Endodermal cell (in vitro differentiated cells): ENCODE measurements at places on chromosomes 5 and 9. TPM values are rescaled to one million over a fixed set of nuclear protein-coding genes. Genes with fewer than 3 reads are reported as not detected.

The FGF18 gene
- total RNA-seq, result 0.57 and 0.61 TPM in 2 replicates

The FST gene
- 90.7 and 91.6 TPM in 2 replicates for total RNA-seq

The TAF1L gene
- total RNA-seq, result not detected in 2 replicates

The PTGES gene
- 0.29 and 0.56 TPM in 2 replicates for total RNA-seq

The DDX4 gene
- total RNA-seq, result not detected in 2 replicates

The ANKRD20A1 gene
- total RNA-seq, result 2.7 to 4.3 TPM (median 4.0 TPM) in 3 replicates

GRCh38 chr5:89309268-89309667, 426.3 kb upstream of the MEF2C start:
- H3K27me3 ChIP-seq, result no peaks in the 10 kb centered on the region
- no peak overlapping the region for H3K27ac ChIP-seq
- no peaks in the 10 kb centered on the region for H3K36me3 ChIP-seq
- no peak for DNase-seq
- no peak overlapping the region for H3K4me3 ChIP-seq
- no peaks in the 10 kb centered on the region for H3K4me1 ChIP-seq

GRCh38 chr9:131663288-131663687, 76.6 kb downstream of the RAPGEF1 start:
- no peak for DNase-seq
- no peaks in the 10 kb centered on the region for H3K27me3 ChIP-seq
- H3K36me3 ChIP-seq, result peaks cover 5% of the 10 kb centered on the region
- no peak overlapping the region for H3K4me3 ChIP-seq

DNA sequence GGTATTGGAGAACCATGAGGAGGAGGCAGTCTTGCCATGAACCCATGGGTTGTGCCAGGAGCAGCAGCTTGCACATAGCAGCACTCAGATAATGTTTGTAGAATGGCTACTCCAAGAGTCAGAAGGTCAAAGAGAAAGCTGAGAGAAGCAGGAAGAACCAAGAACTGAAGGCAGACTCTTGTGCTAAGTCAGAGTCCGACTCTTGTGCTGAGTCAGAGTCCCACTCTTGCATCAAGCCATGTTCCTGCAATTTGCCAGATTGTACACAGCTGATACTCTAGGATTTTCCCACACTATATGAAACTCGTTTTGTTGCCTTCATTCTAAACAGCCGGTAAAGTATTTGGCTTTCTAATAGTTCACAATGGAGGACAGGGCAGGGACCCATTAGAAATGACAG, 26.2 kb upstream of the HSPA9 start:
- H3K36me3 ChIP-seq, result no peaks in the 10 kb centered on the region
- no peak for DNase-seq
- no peak overlapping the region for H3K27ac ChIP-seq

DNA sequence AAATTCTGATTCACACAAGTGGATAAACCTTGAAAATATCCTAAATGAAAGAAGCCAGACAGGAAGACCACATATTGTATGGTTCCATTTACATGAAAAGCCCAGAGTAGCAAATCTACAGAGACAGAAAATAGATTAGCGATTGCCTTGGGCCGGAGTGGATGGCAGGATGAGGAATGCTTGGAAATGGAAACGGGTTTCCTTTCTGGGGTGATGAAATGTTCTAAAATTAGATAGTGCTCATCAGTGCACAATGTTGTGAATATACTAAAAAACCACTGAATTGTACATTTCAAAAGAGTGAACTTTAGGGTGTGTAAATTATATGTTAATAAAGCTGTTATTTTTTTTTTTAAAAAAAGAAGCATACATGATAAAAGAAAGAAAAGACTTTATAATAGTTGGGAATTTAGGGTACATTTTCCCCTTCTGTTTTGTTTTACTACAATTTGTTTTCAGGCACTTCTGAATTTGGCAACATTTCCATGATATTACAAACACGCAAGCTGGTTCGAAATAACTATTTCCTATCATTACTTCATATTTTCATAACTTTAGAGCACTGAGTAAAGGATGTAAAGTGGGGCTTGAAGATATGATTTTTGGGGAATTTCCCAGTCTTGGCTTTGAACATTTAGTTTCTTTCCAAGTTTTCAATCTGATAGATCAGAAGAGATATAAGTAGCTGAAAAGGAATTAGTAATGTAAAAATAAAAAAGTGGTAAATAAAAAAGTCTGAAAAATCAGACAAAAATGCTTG, 23.9 kb downstream of the SLC35A4 start:
- H3K27ac ChIP-seq, result no peak overlapping the region
- no peak for DNase-seq
- no peaks in the 10 kb centered on the region for H3K36me3 ChIP-seq
- H3K4me1 ChIP-seq, result no peaks in the 10 kb centered on the region
- no peak overlapping the region for H3K4me3 ChIP-seq

DNA sequence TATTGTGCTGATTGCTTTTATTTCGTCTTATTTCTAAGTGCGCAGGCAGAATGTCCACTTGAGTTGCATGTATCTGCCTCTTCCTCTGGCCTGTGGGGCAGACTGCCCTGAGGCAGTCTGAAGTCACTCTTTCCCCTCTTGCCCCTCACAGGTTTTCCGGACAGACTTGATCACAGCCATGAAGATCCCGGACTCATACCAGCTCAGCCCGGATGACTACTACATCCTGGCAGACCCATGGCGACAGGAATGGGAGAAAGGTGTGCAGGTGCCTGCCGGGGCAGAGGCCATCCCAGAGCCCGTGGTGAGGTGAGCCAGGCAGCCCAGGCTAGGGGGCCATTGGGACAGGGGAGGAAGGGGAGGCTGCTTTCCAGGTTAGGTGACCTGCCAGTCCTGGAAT, 26.4 kb downstream of the JADE2 start:
- H3K27me3 ChIP-seq, result no peaks in the 10 kb centered on the region
- H3K4me3 ChIP-seq, result no peak overlapping the region
- H3K27ac ChIP-seq, result no peak overlapping the region
- H3K36me3 ChIP-seq, result peaks cover 29% of the 10 kb centered on the region
- DNase-seq, result no peak

DNA sequence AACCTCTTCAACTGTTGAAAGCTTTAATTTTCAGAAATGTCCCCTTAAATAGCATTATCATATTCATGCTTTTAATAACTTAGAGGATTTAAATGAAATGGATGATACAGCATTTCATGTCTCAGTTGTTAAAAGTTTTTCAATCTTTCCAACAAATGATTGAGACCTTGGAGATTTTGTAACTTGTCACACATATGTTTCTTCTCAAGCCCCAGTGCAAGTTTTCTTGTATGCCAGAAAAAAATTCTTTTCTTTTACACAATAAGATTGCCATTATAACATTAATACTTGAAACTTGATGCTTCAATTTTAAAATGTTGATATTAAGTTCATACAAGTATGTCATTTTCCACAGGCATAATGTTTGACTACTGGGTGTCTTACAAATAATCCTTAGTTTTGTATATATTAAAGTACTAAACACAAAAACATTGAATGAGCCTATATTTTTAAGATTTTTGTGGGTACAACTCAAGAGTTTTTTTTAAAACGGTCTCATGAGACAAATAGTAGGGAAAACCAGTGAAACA, 124.5 kb downstream of the AGTPBP1 start:
- H3K36me3 ChIP-seq, result peaks cover 30% of the 10 kb centered on the region
- H3K27ac ChIP-seq, result no peak overlapping the region
- DNase-seq, result no peak

DNA sequence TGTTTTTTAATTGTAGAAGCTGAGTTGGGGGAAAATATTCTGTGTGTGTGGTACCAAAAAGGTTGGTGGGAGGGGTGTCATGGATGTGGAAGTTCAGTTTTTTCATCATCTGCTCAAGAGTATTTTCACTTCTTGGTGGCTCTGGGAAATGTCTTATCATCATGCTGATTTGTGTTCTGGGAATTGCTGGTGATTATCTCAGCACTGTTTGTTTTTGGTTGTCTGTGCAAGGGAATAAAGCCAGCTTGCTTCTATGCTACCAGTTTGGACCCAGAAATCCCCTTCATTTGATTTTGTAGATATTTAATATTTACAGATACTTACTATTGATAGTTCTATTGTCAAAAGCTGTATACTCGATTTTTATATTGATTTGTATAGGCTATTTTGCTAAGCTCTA, 2289.7 kb downstream of the MAT2B start:
- H3K36me3 ChIP-seq, result no peaks in the 10 kb centered on the region
- no peaks in the 10 kb centered on the region for H3K4me1 ChIP-seq
- no peak overlapping the region for H3K27ac ChIP-seq
- no peaks in the 10 kb centered on the region for H3K27me3 ChIP-seq

DNA sequence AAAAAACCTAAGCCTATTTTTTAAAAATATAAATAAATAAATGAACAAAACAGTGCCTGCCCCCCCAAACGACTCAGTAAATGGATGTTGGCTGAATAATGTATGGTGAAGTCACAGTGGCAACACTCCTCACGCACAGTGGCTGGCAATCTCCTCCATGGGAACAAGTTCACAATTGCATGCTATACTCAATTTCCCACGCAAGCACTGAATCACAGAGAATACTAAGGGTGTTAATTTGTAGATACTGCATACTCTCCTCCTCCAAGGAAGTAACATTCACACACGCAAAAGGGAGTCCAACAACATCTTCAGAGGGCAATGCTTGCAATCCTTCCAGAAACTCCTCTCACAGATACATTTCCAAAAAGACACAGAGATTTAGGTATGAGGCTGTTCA, 47.5 kb downstream of the SERINC5 start:
- DNase-seq, result no peak
- H3K4me3 ChIP-seq, result no peak overlapping the region
- H3K27me3 ChIP-seq, result no peaks in the 10 kb centered on the region
- H3K4me1 ChIP-seq, result peaks cover 37% of the 10 kb centered on the region
- H3K36me3 ChIP-seq, result peaks cover 25% of the 10 kb centered on the region
- H3K27ac ChIP-seq, result no peak overlapping the region

- no peaks in the 10 kb centered on the region for H3K27me3 ChIP-seq
- H3K4me3 ChIP-seq, result no peak overlapping the region
- H3K36me3 ChIP-seq, result no peaks in the 10 kb centered on the region
- no peak for DNase-seq
Measured at GRCh38 chr9:32644698-32645097, 9.2 kb upstream of the TAF1L start.

DNA sequence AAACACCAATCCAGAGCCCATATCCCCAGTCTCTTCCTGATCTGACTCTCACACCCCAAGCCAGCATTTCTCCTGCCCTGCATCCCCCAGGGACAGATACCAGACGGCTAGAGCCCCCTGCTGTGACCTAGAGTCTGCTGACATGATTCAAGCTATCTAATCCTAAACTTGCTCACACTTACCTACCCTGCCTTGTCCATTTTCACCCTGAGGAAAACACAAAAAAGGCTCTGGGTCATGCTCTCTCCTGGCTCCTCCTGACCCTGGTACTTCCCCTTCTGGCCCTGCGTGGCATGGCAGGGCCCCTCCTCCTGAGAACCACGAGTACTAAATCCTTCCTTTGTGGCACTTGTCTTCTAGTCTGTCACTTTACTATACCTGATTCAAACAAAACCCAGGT, 2.8 kb upstream of the ARRDC1 start:
- no peaks in the 10 kb centered on the region for H3K36me3 ChIP-seq
- H3K4me1 ChIP-seq, result no peaks in the 10 kb centered on the region

GRCh38 chr5:165227515-165227914, 1722.1 kb downstream of the MAT2B start:
- no peak overlapping the region for H3K4me3 ChIP-seq
- no peak for DNase-seq
- no peak overlapping the region for H3K27ac ChIP-seq
- H3K27me3 ChIP-seq, result no peaks in the 10 kb centered on the region
- H3K36me3 ChIP-seq, result no peaks in the 10 kb centered on the region
